Fibroblast of gingiva (primary cell): ENCODE measurements at places on chromosomes 6 and 20.

DNA sequence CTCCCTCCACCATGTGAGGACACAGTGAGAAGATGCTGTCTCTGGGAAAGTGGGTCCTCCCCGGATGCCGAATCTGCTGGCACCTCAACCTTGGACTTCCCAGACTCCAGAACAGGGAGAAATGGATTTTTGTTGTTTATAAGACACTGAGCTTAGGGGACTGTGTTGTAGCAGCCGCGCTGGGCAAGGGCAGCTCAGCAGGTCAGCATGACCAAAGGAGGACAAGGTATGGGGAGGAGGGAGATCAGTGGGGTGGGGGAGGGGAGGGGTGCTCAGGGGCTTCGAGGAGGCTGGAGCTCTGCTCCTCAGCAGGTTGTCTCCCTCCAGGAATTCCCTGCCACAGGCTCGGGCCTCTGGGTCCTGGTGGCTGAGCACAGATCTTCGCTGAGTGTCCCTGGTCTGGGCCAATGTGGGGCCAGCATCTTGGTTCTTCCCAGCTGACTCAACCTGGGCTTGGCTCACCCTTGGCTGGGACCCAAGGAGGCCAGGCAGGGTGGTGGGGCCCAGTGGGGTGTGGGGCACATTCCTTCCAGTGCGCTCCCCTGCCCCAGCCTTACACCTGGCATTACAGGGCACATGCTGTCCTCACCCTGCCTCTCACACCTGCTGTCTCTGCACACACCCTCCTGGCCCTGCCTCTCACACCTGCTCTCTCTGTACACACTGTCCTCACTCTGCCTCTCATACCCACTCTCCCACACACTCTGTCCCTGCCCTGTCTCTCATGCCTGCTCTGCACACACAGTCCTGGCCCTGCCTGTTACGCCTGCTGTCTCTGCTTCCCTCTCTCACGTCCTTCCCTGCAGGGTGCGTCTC lies 107.3 kb downstream of the SYCP2 start:
- DNase-seq, result no peak

GRCh38 chr6:163579111-163579879 lies 164.8 kb downstream of the QKI start:
- DNase-seq, result no peak

- DNase-seq, result no peak
These were observed 1.4 kb downstream of the WFDC2 start for GRCh38 chr20:45470937-45471336.

- DNase-seq, result no peak
These were observed 39.9 kb upstream of the SAMD5 start for GRCh38 chr6:147468634-147469033.

GRCh38 chr20:14193885-14194284 lies 143.5 kb downstream of the FLRT3 start:
- no peak for DNase-seq

DNA sequence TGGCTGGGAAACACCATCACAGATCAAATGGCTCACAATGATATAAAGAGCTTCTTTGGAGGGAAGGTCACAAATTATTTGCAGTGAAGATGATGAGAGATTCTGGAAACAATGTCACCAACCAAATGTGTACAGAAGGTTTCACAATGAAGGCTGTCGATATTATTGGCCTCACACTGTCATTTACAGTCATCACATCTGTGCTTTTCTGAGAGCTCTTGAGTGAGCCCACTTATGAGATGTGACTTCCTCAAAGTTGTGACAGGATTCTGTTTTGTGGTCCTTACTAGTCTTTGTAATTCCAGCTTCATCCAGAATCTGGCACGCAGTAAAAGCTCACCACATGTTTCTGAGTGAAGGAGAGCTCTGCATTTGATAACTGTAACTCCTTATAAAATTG lies 133.6 kb downstream of the LMBRD1 start:
- no peak for DNase-seq

- no peak for DNase-seq
These were observed 33.3 kb upstream of the THEMIS start for GRCh38 chr6:127933852-127934840.

- no peak for DNase-seq
These were observed 907.6 kb downstream of the TFAP2A start for GRCh38 chr6:9507136-9507895.

- no peak for DNase-seq
These were observed 163.1 kb downstream of the TTLL2 start for GRCh38 chr6:167487749-167488664.

DNA sequence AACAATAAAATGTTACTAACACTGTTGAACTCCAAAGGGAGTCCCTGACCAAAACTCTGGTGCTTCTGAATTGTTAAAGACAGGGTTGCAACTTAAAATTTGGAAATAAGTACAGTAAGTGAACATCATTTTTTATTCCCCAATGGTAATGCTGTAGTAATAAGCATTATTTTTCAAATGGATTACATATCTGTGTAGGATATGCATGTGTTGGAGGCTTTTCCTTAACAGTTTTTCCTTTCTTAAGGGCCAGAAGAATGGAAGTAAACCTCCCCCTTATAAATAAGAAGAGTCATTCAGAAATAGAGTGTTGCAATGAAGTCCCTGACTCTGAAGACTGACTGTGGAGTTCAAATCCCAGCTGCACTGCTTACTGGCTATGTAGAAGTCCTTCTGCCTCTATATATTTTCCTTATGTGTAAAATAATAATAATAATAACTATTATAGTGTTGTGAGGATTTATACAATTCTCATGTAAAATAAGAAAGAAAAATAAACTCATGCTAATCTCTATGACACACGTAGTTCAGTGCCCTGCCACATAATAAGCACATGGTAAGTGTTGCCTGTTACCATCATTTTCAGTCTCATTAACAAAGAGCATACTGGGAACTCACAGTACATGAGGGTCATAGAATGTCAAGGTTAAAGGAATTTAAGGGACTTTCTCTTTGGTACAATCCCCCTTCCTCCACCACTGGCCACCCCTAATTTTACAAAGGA lies 129.8 kb upstream of the SMLR1 start:
- DNase-seq, result no peak
